ENCODE measurements at places on chromosomes 16 and 17. TPM values are rescaled to one million over a fixed set of nuclear protein-coding genes. Genes with fewer than 3 reads are reported as not detected.

DNA sequence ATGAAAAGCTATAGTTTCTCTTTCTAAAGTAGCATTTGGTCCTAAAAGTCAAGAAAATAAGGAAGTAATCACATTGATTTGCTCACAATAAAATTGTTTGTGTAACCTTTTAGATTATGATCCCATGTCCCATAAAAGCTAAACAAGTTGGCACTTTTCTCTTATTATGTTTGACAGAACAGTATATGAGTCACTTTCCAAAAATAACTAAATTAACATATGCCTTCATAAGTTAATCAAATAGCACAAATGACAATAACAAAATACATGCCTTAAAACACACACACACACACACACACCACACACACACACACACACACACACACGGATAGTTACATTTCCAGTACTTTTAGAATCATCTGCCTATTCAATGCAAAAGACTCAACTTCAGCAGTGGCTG, 2.8 kb downstream of the MED13 start:
- DNase-seq: no peak

Gene PRRT2
- total RNA-seq: 1.7 TPM

GRCh38 chr17:17958982-17959381, 13.2 kb downstream of the TOM1L2 start:
- no peak for DNase-seq

Gene TEKT5
- total RNA-seq: not detected

DNA sequence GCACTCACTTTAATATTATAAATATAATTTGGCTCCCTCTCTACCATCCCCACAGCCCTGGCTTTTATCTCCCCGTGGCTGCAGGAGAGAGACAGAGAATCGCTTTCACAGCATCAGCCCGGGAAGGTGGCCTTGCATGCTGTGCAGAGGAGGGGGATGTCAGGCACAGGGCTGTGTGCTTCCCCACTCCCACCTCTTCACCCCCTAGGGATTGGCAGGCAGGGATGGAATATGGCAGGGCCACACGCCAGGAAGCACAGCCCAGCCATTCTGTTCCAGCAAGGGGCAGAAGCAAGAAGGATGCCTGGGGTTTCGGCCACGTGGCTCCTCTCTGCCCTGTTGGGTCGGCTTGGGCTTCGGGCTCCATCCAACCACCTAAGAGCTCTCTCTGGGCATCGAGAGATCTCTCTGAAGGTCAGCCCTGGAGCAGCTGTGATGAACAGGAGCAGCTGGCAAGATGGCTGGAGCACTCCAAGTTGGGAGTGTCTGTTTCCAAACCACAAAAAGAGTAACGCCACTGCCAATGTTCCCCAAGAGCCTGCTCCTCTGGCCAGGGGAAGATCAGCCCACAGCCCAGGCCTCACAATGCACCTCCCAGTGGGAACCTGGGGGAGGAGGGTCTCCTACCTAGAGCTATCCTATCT, 223.2 kb downstream of the C16orf78 start:
- no peak for DNase-seq

- no peak for DNase-seq
These were observed 117.2 kb upstream of the SALL1 start for GRCh38 chr16:51268237-51268636.

Gene MMP25
- total RNA-seq: 0.98 TPM

Gene CD79B
- total RNA-seq: 3.3 TPM

Gene FADS6
- total RNA-seq: not detected

DNA sequence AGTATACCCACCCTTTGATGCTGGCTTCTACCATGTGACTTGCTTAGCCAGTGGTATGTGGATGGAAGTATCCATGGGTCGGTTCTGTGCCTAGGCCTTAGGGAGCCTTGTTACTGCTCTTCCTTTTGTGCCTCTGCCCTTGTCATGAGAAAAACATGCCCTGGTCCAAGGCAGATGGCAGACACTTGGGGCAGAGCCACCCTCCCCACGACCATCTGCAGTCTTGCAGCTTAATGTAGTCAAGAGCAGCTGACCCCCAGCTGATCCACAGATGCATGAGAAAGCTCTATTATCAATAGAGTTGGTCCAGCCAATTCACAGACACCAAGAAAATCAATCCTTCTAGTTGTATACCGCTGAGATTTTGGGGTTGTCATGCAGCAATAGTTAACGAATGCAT, 95.7 kb downstream of the SLC39A11 start:
- DNase-seq: no peak

DNA sequence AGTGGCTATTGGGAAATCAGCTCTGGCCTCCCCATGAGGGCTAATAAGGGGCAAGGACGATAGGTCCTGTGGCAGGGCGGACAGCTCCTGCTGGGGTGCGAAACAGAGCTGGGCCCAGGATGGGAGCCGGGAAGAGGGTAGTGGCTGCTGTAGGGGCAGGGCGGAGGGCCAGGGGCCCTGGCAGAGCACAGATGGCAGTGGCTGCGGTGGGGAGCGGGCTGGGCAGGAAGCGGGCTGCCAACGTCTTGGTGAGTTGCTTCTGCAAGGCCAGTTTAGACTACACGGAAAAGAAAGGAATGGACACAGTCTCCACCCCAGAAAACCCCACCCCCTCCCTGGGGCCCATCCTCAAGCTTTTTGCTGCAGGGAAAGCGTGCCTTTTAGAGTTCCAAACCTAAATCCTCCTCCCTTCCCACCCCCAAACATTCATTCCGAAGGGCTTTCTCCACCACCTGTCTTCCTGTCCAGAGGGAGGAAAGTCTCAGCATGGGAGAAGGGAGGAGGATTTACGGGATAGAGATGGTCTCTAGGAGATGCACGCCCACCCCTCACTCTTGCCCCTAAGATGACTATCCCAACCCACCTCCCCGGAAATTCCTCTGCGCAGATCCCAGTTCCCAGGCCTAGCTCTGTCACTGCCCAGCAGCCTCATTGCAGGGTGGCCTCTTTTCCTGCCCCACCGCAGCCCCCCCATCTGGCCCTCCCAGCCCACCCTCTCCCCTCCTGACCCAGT, 7.1 kb downstream of the NKIRAS2 start:
- no peak for DNase-seq

Gene KRT33B
- not detected for total RNA-seq

DNA sequence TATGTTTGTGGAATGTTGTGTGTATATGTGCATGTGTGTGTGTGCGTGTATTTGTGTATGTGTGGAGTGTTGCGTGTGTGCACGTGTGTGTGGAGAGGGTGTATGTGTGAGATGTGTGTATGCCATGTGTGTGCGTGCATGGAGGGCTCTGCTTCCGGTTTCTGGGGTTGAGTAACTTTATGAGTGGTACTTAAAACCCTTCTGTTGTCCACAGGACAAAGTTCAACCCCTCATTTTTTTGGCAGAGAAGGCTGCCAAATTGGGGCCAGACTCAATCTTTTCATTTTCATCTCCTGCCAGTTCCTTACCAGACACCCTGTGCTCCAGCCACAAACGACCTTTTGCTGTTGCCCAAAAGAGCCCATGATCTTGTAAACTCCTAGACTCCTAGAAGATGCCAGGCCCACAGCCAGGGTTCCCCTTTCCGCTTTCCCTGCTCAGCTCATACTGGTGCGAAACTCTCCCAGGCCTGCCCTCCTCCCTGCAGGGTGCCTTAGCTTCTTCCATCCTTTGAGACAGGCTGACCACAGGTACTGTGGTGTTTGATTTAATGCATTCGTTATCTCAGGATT, 100.2 kb downstream of the CMIP start:
- DNase-seq: no peak

DNA sequence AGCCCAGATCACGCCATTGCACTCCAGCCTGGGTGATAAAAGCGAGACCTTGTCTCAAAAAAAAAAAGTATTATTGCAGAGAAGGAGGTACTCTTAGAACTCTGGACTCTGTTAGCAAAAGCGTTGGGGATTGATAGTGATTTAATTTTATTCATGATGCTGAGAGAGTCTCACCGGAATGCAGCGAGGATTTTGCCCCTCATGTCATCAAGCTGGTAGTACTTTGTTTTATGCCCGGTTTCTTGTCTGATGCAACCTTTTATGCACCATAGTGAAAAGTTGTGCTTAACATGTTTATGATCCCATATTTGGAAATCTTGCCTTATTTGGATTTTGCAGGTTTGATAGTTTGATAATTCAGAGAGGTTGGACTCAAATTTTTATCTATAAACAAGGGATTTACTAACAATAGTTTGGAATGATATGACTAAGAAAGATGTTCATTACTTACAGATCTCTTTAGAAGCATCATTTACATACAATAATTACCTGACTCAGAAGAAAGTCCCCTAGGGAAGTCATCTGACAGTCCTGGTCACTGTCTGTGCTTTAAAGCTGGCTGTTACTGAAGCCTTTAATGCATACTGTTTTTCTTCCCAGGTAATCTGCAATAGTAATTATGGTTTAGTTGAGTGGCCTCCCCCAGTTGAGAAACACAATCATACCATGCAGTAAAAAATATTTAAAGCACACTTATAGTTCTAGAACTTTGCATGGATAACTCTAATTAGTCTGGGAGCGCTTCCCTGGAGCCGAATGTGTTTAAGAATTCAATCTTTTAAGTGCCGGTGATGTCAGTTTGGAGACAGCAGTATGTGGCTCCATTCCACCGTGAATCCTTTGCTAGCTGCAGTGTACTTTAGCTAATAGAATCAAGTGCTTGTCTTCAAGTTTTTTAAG, 120.9 kb downstream of the PRKCA start:
- DNase-seq: no peak

GRCh38 chr17:75807861-75808260, 23.3 kb downstream of the UNK start:
- DNase-seq: no peak

Gene LMF1
- 6.8 TPM for total RNA-seq

DNA sequence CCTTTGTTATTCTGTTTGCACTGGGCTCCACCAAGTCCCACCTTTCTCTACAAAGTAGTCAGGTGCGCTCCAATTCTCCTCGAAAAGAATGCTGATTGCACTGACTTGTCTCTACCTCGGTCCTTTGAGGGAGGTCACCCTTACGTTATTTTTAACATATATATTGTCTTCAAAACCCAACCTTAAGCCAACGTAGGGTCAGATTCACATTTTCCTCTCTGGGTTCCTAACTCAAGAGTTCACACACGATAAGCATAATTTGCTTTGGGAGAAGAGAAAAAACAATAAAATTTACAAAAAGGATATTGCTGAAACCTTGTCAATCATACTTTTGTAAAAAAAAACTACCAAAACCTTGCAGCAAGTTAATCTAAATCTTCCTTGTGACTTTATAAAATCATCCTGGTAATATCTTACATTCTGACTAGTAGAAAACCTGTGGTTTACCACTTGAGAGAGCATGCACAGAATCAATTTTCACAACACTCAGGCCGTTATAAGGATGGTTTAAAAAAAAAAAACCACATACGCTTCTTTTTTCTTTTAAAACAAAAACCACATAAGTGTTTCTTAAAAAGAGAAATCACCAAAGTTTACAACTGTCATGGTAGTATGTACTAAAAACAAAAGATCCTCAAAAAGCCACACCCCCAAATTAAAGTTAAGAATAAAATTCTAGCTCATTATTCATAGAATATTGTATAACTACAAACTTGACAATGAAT, 72.2 kb upstream of the TRAP1 start:
- DNase-seq: no peak

- DNase-seq: no peak
These were observed 70.5 kb upstream of the DHX40 start for GRCh38 chr17:59494757-59495368.

Gene LAT
- 0.86 TPM for total RNA-seq

Gene KRT25
- not detected for total RNA-seq

Gene ZNF213
- 5.9 TPM for total RNA-seq

Gene HYDIN
- 2.2 TPM for total RNA-seq

Gene KRT39
- total RNA-seq: not detected

DNA sequence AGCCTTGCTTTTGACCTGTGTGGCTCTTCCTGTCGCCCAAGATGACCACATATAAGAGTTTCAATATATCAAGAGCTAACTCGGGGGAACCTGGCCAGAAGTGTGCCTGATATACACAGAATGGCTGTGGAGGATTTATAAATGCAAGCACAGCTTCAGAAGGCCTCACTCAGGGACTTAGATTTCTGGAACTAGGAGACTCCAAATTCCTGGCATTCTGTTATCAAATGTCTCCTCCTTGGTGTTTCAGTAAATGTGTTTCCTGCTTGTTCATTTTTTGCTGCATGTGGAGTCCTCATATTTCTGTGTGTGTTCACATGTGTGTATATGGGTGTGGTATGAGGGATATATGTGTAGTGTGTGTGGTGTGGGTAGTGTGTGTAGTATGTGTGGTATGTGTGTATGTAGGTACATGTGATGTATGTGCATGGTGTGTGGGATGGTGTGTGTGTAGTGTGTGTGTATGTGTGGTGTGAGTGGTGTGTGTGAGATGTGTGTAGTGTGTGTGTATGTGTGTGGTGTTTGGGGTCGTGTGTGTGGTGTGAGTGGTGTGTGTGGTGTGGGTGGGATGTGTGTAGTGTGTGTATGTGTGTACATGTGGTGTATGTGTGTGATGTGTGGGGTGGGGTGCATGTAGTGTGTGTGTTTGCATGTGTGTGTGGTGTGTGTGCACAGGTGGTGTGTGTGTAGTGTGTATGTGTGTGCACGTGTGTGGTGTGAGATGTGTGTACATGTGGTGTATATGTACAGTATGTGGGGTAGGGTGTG, 981 bp upstream of the CD300H start:
- no peak for DNase-seq

Gene KCNJ18
- total RNA-seq: not detected

DNA sequence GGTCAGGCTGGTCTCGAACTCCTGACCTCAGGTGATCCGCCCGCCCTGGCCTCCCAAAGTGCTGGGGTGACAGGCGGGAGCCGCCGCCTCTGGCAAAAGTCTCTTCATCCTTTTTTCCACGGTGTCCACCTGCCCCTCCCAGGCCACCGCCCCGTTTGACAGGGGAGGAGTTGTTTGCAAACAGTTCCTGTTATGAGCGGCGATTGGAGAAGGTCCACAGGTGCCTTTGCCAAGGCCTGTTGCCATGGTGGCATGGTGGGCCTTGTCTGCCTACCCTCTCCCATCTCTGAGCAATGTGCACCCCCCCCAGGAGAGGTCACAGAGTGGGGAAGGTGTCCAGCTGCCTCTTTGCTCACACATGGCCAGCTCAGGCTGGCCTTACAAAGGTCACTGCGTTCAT, 16.0 kb upstream of the RAP1GAP2 start:
- no peak for DNase-seq

DNA sequence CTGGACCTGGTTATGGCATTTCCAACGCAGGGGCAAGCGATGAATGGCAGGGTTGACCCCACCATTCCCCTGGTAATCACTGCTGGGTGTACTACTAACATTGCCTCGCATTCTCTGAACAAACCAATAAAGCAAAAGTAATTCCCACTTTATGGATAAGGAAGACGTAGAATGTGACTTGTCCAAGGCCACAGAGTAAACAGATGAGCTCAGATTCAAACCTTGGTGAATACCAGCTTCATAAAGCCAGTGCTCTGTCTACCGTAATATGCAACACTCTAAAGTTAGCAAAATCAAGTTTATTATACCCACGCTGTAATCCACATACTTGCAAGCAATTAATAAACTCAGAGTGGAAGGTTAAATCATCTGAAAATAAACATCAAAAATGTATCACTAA, 59.6 kb downstream of the ANKFY1 start:
- DNase-seq: no peak

GRCh38 chr16:23534868-23535860, 22.0 kb downstream of the EARS2 start:
- no peak for DNase-seq

Data from heart right ventricle (tissue), 16 donors.